ENCODE measurements at places on chromosomes 6 and 20.

DNA sequence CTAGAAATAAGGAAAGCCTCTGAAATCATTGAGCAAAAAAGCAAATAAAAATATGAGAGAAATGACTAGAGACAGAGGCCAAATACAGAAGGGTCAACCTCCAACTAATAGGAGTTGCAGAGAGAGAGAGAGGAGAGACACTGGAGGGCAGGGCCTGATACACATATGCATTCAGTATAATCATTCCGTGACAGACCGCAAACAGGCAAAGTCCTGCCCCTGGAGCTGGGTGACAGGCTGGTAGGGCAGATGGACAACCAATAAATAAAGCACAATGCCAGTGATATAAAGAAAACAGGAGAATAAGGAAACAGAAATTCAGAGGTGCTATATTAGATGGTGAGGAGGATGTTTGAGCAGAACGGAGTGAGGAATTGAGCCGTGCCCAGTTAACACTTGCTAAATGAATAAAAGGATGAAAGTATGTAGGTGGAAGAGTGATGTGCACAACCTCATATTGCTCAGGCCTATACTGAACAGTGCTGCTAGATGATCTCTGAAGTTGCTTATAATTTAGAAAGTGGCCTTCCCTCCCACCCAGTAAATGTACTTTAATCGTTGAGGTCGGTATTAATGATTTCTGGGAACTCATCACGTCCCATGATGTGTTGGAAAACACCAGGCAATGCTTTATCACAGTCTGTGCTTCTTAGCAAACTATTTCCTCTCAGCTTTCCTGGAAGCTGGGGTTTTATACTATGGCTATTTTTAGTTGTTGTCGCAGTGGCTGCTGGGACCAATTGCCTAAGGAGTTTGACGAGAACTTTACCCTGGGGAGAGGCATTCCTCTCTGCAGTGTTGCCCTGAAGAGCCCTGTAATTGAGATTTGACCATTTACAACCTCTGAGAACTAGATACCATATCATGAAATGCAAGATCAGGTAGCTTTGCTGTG is 37.6 kb upstream of the CLIC5 start:
- DNase-seq = no peak

DNA sequence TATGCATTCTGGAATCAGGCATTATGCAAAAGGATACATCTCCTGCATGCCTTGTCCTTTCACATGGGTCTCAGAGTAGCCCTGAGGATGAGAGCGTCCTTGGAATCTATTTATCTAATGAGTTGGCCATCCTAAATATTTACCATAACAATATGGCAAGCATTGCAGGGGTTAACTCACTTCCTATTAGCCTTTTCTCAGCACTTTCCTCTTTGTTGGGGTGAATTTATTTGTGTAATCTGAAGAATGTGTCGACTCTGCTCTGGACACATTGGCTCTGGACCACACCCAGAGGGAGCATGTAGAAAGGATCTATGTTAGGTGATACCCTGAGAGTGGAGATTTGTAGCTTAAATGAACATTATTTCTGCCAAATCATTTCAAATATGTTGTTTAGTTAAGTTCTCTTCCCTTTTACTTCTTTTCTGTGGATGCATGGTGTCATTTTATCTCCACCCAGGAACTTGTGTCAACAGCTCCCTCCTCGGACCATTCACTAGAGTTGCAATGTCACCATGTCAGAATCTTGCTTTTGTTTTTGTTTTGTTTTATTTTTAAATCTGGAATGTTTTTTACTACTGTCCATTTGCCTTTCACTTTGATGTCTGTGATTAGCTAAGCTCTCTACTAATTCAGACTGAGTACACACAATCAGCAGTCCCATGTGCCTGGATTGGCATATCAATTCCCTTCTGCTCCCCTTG is 757.0 kb upstream of the MMS22L start:
- DNase-seq = no peak

- DNase-seq = no peak
These were observed 19.9 kb downstream of the TREML4 start for GRCh38 chr6:41247882-41248705.

DNA sequence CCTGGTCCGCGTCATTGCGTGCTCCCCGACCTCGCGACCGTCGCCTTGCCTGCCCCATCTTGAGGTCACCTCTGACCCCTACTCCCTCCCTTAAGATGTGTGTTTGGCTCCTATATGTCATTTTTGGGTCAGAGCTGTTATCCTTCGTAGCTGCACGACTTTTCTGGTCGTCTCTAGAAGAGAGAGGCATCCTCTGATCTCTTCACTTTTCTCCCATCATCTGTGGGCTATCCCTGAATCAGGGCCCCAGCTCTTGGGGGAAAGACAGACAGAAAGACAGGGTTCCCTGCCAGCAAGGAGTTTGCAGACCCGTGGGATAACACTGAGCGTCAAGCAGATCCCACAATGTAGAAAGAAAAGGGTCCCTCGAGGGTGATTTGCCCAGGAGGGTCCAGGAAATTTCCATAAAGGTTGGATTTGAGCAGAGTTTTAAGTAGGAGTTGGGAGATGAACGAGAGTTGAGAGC is 555 bp downstream of the FAM120B start:
- no peak for DNase-seq

GRCh38 chr20:46349035-46349741 is 40.9 kb upstream of the CDH22 start:
- peak; percentile 65 for DNase-seq

DNA sequence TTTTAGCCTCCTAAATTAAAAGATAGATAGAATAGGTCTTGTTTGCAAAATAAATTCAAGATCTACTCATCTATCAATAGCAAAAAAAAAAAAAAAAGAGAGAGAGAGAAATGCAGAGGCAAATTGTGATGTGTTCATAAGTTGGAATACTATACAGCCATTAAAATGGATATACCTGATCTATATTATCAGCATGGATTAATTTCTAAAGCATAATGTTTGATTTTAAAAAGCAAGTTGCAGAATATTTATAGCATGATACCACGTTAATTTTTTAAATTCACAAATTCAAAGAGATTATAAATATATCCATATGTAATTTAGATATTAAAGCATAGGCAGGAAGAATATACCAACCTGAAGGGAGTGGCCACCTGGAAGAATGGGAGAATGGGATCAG is 114.9 kb upstream of the PTPRT start:
- DNase-seq = no peak

DNA sequence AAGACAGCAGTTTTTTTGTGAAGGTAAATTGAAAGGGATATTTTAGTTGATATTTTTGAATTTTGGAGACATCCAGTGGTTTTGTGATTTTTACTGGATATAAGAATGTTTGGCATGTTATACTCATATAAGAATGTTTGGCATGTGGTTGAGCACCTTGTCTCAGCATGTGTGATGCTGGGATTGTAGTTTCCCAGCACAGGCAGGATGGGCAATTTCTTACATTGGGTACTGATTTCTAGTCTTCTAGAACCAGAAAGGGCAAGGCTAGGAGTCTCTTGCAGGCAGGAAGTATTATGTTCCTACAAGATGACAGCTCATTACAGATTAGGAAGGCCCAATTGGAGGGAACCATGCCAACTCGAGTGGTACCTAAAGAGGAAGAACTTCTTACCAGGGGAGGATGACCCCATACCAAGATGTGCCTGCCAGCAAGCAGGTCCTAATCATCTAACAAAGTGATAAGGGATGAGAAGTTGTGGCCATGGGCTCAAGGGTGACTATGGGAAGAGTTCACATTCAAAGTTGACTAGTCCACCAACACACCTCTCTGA is 377.8 kb downstream of the UTRN start:
- DNase-seq = no peak

All from activated CD8-positive, alpha-beta T cell treated with anti-CD3 and anti-CD28 coated beads, Interleukin-2, amount 10 ng/mL, durations not matched to agents 7 days and 5 days (primary cell).